Hematopoietic multipotent progenitor cell treated with erythropoietin and hydrocortisone succinate and interleukin-3 and kit ligand, for 4 days (in vitro differentiated cells): ENCODE measurements at places on chromosomes 5 and 9.
A peak's percentile ranks its signal among the peaks of the same experiment; 100 is the strongest.

DNA sequence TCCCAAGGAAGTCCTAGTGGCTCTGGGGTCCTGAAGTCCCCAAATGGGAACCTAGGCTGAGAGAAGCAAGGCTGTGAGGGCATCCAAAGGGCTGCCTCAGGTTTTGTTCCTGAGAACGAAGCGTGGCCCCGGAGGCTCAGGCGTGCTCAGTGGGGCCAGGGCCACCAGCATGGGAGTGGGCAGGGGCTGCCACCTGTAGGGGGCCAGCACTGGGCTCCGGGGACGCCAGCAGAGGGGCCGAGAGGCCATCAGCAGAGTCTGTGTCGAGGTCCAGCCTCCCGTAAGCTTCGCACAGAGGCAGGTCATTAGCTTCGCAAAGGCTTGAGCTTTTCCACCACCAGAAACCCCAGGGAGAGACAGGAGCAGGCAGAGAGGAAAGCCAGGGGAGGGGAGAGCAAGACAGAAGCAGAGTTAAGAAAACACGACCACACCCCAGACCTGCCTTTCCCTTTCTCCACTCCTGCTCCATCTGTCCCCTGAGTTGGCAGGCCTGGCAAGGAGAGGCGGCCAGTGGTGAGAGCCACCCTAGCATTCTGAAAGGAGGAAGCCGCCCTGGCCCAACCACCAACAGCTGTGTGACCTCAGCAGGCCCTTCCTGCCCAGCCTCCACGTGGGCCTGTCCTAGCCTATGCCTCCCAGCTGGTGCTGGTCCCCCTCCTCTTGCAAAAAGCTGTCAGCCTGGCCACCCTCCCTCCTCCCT is 5.5 kb upstream of the SURF6 start:
- DNase-seq: peak; percentile 88

DNA sequence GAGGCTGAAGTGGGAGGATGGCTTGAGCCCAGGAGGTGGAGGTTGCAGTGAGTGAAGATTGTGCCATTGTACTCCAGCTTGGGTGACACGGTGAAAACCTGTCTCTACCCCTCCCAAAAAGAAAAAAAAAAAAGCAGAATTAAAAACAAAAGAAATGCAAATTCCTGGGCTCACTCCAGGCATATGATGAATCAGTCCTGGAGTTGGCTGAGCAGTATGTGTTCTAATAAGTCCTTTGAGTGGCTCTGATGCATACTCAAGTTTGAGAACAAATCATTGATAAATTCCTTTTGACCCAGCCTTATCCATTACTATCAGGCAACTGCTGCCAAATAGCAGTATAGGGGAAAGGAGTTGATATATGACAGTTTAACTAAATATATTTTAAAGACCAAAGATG is 28.3 kb downstream of the UHRF2 start:
- no peak for DNase-seq

DNA sequence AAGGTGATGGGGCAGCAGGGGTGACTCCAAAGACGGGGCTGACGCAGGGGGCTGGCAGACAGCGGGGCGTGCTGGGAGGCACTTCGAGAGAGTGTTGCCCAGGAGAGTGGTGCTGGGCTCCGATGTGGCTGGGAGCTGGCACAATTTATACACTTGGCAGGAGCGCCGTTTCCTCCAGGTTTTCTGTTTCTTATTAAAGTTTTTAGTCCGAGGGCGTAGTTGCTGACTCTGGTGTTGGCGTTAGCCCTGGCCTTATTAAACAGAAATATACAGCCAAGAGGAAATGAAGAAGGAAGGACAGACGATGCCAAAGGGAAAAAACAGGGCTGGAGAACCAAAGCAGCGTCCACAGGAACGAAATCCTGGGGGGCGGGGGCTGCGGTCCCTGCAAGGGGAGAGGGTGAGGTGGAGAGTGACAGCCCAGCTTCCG is 139.6 kb upstream of the PHYKPL start:
- DNase-seq: no peak

DNA sequence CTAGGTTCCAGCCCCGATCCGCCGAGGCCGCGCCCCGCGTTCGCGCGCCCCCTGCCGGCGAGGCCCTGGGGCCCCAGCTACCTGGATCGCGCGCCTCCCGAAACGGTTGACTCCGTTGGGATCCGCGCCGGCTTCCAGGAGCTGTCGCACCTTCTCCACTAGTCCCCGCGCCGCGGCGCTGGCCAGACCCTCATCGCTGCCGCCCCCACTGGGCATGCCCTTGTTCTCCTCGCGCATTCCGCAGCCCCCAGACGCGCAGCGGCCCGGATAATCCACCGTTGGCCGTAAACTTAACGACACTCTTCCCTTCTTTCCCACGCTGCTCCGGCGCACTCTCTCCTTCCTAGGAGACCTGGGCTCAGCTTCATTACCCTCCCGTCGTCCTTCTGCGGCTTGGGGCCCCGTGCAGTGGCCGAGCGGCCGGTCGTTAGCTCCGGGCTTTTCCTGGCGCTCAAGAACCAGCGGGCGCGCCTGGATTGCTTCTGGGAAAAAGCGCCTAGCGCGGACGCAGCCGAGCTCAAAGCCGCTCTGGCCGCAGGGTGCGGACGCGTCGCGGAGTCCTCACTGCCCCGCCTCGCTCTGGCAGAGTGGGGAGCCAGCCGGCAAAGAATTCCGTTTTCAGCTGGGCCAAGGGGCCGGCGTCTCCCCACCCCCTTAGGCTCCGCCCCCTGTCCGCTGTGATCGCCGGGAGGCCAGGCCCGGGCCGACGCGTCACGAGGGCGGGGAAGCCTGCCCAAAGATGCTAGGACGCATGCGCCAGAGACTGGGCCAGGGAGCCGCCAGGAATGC is at the start of gene CDKN2B:
TSS of gene CDKN2B (minus strand) at position 589 of the 789 bp plus-strand sequence. CDS start at position 237, 352 bp downstream.
- DNase-seq: peak; percentile 80

- DNase-seq: peak; percentile 44
Observed at GRCh38 chr9:98374385-98375051, 119.1 kb upstream of the TBC1D2 start.

GRCh38 chr5:149749481-149750365 is 19.6 kb downstream of the PPARGC1B start:
- DNase-seq: no peak

GRCh38 chr9:121581786-121582600 is 69.4 kb upstream of the DAB2IP start:
- DNase-seq: no peak
